ENCODE measurements at places on chromosomes 12 and 14. TPM values are rescaled to one million over a fixed set of nuclear protein-coding genes. Genes with fewer than 3 reads are reported as not detected.

GRCh38 chr14:61076556-61076955, 95.5 kb downstream of the SLC38A6 start:
- DNase-seq: no peak

DNA sequence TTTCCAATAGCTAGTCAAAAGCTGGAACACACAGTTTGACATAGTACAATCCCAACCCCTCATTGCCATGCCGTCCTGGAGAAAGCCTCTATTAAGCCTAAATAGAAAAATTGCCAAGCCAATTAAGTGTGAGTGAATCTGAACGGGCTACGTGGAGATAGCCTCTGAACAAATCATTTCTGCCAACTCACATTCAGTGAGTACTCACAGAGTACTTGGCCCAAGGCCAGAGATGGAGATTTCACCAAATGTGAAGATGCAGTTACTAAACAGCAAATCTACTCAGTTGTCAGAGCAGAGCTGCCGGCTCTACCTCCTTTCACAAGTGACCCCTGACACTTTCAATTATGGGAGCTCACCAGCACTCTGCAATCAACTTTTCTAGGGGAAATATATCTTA, 350.0 kb downstream of the GALC start:
- peak; percentile 40 for DNase-seq

GRCh38 chr14:68450391-68451120, 342.3 kb downstream of the ZFP36L1 start:
- no peak for DNase-seq

- no peak for DNase-seq
Measured at GRCh38 chr14:100487304-100487703, 99.9 kb downstream of the BEGAIN start.

DNA sequence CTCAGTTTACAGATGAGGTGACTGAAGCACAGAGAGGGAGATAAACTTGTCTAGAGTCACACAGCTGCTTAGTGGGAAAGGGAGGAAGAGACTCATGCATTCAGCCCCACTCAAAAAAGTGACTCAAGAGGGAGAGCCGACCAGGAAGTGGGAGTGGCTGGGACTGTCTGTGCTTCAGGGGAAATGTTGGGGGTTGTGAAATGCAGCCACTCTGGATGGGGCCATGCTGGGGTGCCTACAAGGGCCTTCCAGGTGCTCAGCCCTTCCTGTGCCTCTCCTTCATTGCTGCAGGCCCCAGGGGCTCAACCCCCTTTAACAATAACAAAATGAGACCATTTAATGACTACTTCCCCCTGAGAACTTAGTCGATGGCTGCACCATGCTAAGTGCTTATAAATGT, 41.8 kb downstream of the CACNA1C start:
- DNase-seq: no peak

- DNase-seq: no peak
Measured at GRCh38 chr14:78363008-78363407, 192.8 kb downstream of the NRXN3 start.

DNA sequence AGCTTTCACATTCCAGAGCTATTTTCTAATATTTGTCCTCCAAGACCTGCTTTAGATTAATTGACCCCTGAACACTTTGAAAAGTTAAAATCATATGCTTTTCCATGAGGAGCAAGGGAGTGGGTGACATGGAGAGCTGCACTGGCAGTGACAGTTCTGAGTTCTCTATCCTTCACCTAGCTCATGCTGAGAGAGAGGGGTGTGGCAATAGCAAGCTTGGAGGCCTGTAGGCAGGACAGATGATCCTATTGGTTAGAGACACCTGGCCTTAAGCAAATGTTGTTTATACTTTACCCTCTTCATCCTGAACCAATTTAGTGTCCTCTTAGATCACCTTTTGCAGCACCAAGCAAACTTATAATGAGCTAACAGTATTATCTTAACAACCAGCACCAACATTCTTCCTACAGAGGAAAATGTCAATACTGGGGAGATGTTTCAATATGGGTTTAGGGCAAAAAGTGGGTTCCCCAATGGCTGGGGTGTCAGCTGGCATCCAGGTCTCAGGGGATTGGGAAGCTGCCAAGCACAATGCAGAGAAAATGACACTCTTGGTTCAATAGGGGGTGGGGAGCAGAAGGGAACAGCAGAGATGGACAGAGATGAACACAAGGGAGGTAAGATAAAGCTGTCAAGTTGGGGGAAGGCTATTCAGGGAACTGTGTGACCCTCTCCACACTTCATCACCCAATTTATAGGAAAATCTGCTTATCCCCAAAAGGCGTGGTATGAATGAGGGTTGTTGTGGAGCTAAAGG, 37.0 kb upstream of the PPM1H start:
- DNase-seq: no peak

DNA sequence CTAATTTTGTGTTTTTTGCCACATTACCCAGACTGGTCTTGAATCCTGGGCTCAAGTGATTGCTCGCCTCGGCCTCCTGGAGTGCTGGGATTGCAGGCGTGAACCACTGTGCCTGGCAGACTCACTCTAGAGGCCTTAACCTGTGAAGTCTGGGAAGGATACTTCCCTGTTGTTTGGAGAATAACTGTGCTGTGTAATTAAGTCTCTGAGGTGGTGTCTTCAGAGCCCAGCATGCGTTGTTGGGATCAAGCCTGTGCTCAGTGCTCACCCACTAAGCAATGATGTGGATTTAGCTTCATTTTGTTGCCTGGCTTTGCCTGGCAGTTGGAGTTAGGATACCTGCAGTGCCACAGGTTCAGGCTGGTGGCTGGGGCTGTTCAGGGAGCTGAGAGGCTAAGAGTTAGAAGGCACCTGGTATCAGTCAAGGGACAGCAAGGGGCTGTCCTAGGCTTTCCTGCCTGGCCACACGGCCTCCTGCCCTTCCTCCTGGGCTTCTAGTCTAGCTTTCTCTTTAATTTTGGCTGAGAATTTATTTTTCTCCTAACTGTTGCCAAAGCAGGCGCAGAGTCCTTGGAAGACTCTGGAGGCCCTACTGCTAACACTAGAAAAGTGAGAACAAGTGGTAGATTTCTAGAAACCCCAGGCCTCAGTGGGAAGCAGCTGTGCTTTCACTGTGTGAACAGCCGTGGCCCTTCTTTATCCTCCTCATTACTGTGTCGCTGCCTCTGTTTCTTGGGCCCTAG, 38.5 kb downstream of the EP400 start:
- DNase-seq: no peak

- no peak for DNase-seq
Measured at GRCh38 chr12:101700299-101700820, 2.9 kb downstream of the CHPT1 start.

GRCh38 chr14:23327947-23328744, 6.9 kb downstream of the PABPN1 start:
- DNase-seq: peak; percentile 91

DNA sequence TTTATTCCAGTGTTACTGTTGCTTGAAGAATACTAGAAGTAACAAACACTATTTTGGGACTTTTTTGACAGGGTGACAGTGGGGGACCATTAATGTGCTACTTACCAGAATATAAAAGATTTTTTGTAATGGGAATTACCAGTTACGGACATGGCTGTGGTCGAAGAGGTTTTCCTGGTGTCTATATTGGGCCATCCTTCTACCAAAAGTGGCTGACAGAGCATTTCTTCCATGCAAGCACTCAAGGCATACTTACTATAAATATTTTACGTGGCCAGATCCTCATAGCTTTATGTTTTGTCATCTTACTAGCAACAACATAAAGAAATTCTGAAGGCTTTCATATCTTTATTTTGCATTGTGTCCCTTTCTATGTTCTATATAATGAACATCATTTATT, 44.5 kb downstream of the TMPRSS12 start:
- DNase-seq: no peak

DNA sequence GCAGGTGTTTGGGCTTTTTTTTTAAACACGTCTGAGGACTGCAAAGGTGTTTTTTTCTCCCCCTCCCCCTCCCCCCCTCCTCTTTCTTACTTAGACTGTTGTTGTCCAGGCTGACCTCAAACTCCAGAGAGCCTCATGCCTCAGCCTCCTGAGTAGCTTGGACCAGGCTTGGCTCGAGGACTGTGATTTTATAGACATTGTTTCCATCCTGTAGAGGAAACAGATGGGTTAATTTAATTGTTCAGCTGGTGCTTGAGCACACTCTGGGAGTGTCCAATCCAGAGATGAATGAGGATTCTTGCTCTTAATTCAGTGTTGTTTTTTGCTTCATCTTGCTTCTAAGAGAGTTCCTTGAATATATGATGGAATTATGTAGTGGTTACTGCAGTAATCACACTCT, 42.1 kb downstream of the RASSF3 start:
- no peak for DNase-seq

DNA sequence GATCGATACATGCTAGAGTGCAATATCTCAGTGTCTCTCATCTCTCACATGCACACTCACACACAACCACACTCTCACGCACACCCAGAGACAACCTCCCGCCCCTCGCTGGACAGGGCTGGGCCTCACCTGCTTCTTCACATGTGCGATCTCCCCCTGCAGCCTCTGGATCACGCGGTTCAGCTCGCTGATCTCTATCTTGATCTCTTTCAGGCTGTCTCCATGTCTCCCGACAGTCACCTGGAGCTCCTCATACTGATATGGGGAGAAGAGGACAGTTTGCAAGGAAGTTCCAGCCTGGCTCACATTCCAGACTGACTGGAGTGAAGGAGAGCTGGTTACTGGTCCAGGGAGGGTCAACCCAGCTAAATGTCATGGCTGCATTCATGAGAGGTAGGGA, 4.4 kb downstream of the KRT2 start:
- DNase-seq: no peak

DIO2 gene
- 2.8 TPM for total RNA-seq

KRT6C gene
- total RNA-seq: 11.0 TPM

PNP gene
- 36.7 TPM for total RNA-seq

NUP107 gene
- total RNA-seq: 41.7 TPM

Measured in lower leg skin (tissue), 4 donors.